Amniotic stem cell (primary cell): ENCODE measurements at places on chromosomes 13 and 19.

DNA sequence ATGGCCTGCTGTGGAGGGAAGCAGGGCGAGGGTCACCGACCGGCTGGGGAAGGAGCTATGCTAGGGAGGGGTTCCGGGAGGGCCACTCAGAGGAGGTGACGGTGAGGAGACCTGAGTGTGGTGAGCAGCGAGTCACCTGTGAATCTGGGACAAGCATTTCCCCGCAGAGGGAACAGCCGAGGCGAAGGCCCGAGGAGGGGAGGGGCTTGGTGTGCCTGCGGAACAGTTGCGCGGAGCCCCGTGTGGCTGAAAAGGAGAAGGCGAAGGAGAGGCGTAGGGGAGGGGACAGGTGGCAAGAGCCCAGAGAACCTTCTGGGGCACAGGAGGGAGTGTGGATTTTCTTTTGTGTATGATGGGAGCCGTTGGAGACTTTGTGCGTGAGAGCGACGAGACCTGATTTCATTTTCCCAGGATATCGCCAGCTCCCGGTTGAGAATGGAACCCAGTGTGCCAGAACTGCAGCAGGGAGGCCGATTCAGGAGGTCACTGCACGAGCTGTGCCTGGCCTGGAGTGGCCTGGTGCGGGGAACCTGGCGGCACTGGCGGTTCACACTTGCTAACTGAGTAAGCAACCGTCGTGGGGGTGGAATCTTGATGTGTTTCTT lies 117.7 kb upstream of the ZNF507 start:
- no peak for DNase-seq

DNA sequence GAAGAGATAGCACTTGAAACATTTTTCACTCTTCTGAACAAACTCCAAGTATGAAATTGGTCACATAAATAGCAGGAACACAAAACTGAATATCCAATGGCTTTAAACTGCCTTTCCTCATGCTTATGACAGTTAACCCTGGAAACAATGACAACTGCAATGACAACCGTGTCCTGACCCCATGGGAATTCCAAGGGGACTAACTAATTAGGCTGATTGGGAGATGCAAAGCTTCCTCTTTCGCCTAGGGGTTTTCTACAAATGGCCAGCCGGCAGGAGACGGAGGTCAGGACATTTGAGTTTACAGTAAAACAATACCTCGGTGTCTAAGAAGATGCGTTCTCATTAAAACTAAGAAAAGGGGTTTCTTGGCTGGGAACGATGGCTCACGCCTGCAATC lies 53.0 kb upstream of the URAD start:
- DNase-seq: no peak

DNA sequence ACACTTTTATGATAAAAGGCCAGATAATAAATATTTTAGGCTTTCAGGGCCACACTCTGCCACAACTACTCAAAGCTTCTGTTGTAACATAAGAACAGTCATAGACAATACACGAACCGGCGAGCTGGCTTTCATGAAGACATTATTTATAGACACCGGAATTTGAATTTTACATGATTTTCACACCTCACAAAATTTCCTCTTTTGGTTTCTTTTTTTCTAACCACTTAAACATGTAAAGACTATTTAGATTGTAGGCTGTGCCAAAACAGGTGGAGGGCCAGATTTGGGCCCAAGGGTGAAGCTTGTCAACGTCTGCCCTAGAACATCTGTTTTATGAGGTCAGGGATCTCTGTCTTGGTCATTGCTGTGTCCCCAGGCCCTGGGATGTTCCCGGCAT lies 29.7 kb upstream of the FXYD3 start:
- no peak for DNase-seq

- peak; percentile 69 for DNase-seq
These were observed 89.5 kb downstream of the ARHGEF7 start for GRCh38 chr13:111204438-111205177.

GRCh38 chr13:44355621-44356020 lies 18.0 kb upstream of the SERP2 start:
- no peak for DNase-seq

GRCh38 chr13:111259058-111259457 lies 61.4 kb upstream of the TEX29 start:
- DNase-seq: no peak

- no peak for DNase-seq
These were observed 46.9 kb upstream of the UBE2L5 start for GRCh38 chr13:30375265-30375835.
